Stimulated activated CD4-positive, alpha-beta T cell treated with anti-CD3 and anti-CD28 coated beads, Interleukin-4, amount 100 ng/mL, for 48 hours (primary cell): ENCODE measurements at places on chromosomes 1 and 21.

- DNase-seq, result no peak
These were observed 1.5 kb downstream of the KCNA2 start for GRCh38 chr1:110604586-110605148.

DNA sequence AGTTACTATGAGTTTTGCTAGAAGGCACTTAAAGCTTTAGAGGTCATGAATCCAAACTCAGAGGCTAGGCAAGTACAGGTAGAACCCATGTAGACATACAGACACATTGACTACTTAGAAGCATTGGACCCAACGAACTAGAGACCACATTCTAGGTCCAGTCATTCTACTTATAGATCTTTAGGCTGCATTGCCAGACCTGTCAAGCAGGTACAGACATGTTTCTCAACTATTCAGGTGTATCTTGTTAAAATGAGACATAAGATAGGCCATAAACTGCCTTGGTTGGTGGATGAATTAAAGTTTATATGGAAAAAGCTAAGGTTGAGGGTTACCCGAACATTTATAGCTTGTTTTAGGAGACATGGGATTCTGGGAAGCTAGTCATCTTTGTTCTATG lies 6.5 kb downstream of the ZP4 start:
- no peak for DNase-seq

- no peak for DNase-seq
These were observed 6.7 kb downstream of the TOR1AIP2 start for GRCh38 chr1:179870870-179871269.

DNA sequence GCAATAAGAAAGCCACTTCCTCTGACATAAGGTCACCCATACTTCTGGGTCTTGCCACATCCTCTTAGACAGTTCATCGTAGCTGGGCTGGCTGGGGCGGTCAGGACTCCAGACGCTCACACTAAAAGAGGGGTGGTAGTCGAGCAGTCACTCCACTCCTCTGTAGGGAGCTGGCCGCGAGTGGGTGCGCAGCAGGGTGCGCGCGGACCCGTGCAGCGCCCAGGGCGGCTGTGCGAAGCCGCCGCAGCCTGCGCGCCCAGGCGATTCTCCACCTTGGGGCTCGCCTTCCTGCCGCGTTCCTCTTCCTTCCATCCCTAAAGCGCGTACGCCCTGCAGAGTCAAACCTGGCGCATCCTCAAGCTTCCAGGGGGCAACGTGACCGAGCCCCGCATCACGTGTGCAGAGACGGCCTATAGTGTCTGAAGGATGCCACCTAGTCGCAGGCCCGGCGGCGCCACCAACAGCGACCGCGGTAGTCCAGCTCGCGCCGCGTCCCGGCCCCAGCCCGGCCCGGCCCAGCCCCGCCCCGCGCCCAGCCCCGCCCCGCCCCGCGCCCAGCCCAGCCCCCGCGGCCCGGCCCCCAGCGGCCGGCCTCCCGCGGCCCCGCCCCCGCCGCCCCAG lies 360 bp upstream of the PRDX6 start:
- DNase-seq, result peak; percentile 74

GRCh38 chr1:175197531-175197930 lies 5.0 kb upstream of the KIAA0040 start:
- no peak for DNase-seq

DNA sequence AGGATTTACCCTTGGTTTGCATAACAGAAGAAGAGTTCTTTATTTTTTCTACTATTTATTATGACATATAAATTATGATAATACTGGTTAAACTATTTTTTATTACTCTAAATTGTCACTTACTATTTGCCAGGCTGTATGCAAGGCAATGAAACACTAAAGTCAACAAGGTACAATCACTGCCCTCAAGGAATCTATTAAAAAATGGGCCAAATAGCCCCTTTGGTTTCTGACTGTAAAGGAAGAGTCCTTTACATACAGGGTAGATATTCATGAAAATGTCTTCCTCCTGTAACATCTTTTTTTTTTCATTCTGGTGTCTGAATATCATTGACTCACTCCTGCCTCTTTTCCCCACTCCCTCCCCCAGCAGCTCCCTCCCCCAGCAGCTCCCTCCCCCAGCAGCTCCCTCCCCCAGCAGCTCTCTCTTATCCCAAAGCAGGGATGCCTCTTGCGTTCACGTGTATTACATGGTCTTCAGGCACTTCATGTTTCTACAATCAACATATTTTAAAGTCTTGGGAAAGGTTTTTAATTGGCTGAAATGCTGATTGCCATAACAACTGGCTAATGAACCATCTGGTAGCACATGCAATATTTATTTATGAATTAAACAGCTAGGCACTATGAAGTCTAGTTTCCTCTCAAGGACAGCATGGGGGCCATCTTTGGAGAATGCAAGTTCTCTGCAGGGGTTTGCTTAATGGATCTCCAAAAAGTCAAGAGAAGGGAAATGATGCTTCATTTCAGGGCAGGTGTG lies 400.4 kb upstream of the PLXNA2 start:
- DNase-seq, result no peak

- DNase-seq, result no peak
These were observed 55.9 kb downstream of the ITPKB start for GRCh38 chr1:226682871-226683814.

- no peak for DNase-seq
These were observed 241.7 kb upstream of the RAB4A start for GRCh38 chr1:229028987-229029878.

DNA sequence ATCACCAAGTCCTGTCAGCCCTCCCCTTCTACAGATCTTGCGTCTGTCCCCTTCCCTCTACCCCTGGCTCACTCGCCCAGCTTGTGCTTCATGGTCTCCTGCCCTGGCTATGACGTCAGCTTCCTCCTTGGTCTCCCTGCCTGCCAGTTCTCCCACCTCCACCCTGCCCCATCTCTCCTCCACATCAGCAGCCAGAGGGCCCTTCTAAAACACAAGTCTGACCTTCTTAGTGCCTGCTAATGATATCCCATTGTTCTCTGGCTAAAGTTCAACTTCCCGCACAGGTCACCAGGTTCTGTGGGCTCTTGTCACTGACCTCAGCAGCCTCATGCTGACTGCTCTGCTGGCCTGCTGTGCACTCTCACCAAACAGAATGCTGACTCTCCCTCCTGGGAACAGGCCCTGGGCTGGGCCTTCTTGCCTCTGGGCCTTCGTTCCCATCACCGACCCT lies 24.7 kb upstream of the MYCL start:
- DNase-seq, result no peak

GRCh38 chr1:145906954-145907753 lies 2.7 kb downstream of the ITGA10 start:
- DNase-seq, result no peak

GRCh38 chr1:184497959-184498723 lies 111.3 kb downstream of the C1orf21 start:
- no peak for DNase-seq

GRCh38 chr1:14599183-14599791 lies 802 bp downstream of the KAZN start:
- no peak for DNase-seq
